ENCODE measurements at places on chromosomes 11 and 22.

- DNase-seq, result peak; percentile 25
Measured at GRCh38 chr22:37905534-37906363, at the start of gene MICALL1. TSS of gene MICALL1 (plus strand) at chr22:37906297. CDS start at chr22:37906423, 126 bp downstream.

- DNase-seq, result no peak
Measured at GRCh38 chr22:30192427-30192826, 54.1 kb downstream of the LIF start.

DNA sequence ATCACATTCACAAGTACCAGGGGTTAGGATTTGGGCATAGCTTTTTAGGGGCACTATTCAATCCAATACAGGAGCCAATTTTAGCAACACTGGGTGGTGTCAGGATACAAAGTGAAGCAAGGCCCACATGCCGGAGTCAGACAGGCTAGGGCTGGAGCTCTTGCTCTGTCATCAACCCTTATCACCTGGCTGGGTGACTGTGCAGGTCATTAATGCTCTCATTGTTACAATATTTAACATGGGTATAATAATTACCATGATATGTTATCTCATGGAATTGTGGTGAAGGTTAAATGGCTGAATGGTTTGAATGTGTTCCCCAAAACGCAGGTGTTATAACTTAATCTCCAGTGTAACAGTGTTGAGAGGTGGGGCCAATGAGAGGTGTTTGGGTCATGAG is 143.3 kb upstream of the THY1 start:
- DNase-seq, result no peak

DNA sequence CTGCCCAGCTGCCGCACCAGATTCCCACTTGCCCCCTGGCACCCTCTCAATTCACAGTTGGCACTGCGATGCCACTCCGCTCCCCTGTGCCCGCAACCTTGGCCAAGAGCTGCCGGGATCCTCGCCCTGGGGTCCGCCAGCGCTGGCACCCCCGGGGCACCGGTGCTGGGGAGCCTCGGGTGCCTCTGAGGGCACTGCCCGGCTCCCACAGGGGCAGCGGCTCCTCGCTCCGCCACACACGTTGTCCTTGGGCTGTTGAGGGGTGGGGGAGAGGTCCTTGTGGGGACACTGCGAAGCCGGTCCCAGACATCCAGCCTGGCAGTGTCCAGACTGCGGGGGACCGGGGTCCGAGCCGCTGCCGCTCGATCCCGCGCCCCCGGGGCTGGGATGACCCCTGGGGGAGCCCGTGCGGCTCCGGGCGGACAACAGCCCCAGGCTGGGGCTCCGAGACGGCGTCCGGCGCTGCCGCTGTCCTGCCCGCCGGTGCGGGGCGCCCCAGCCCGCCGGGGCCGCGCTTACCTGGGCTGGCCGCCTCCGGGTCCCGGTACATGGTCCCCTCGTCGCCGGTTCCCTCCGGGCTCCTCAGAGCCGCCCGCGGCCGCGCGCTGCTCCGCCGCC is 496 bp downstream of the SYT7 start:
- DNase-seq, result no peak

DNA sequence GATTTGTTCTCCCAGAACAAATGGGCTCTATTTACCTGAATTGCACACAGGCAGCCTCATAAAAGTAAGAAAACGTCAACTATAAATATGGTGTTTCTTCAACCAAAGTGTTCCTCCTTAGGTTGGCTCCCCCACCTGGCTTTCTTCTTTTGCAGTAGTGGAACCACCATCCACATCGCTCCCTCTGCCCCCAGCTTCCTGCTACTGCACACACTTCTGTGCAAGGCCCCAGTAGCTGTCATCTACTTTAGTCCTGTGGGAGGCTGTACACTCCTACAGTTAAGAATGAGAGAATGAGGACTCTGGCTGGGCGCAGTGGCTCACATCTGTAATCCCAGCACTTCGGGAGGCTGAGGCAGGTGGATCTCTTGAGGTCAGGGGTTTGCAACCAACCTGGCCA is 89.5 kb downstream of the BMAL1 start:
- DNase-seq, result no peak

- DNase-seq, result no peak
Measured at GRCh38 chr22:44102856-44103255, 77.9 kb upstream of the PARVG start.

GRCh38 chr11:61266602-61267001 is 25.6 kb downstream of the PGA5 start:
- no peak for DNase-seq

DNA sequence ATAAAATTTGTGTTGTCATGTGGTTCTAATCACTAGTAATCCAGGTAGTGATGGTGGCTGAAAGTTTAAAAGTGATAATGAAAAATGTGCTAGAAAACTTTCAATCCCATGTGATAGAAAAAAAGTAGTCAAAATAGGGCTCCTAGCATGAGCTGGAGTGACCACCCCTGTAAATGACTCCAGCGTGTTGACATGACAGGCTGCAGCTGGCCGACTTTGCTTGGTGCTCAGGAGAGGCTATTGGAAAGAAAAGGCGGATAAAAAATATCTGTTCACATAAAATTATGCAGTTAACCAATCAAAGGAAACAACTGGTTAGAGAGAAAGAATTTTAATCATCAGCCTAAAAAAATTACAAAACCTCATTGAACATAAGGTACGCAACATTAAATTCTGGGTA is 16.9 kb upstream of the MTCH2 start:
- DNase-seq, result no peak

DNA sequence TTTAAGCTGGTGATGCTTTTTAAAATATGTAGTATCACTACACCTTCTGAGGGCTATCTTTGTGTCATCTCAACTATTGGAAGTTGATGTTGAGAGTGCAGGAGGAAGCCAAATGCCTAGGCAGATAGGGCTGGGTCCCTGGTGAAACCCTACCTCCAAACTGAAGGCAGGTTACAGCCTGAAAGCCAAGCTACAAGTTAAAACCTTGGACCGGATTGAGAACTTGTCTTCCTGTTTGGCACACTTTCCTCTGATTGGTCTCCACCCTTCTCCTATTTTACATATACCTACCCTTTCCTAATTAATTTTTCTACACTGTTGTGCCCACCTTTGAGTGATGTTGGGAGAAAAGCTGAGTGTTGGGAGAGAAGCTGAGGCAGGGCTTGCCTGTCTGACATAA is 287.8 kb upstream of the CNTN5 start:
- no peak for DNase-seq

Data from stimulated activated CD8-positive, alpha-beta memory T cell treated with anti-CD3 and anti-CD28 coated beads, Interleukin-15, amount 100 ng/mL, for 24 hours (primary cell).